ENCODE measurements at places on chromosomes 2 and 18. TPM values are rescaled to one million over a fixed set of nuclear protein-coding genes. Genes with fewer than 3 reads are reported as not detected.

Gene NT5DC4
- total RNA-seq: not detected

Gene PARD6G
- 0.75 TPM for total RNA-seq

Gene OR6B2
- not detected for total RNA-seq

GRCh38 chr2:4214444-4215205, 511.2 kb downstream of the DCDC2C start:
- H3K27me3 ChIP-seq: no peaks in the 10 kb centered on the region
- no peak overlapping the region for H3K27ac ChIP-seq
- no peaks in the 10 kb centered on the region for H3K36me3 ChIP-seq
- H3K4me3 ChIP-seq: no peak overlapping the region
- H3K4me1 ChIP-seq: no peaks in the 10 kb centered on the region
- no peak for DNase-seq

DNA sequence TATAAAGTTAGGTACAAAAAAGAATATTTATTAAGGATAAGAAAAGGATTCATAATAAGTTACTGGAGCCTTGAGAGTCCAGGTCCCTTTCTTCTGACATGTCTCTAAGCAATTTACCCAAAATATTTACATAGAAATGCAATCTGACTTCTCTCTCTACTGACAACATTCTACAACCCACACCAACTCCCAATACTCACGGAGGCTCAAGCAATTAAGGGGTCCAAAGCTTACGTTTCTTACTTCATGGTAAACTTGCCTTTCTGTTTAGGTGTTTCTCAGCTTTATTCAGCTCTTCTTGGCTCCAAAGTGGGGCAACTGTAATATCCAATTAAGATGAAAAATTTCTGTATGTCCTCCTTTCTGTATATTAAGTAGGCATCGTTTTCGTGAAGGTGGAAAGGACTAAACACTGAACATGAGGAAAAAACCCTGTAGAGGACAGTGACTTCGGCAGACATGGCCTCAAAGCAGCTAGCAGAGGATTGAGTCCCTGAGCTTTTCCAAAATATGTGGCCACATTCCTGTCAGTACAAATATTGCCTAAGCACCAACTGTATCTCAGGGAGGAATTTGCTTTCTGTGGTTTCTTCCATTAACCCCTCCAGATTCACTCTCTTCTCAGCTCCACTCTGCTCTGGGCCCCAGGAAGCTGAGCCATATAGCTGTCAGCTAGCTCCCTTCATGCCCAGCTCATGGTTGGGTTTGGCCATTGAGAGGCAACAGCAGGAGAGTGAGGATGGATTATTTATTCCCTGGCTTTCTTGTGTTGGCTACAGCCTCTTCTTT, 67.9 kb upstream of the GLS start:
- peaks cover 3% of the 10 kb centered on the region for H3K4me1 ChIP-seq
- H3K27me3 ChIP-seq: no peaks in the 10 kb centered on the region
- H3K27ac ChIP-seq: no peak overlapping the region
- H3K4me3 ChIP-seq: no peak overlapping the region
- no peaks in the 10 kb centered on the region for H3K36me3 ChIP-seq

- no peaks in the 10 kb centered on the region for H3K27me3 ChIP-seq
- H3K4me1 ChIP-seq: no peaks in the 10 kb centered on the region
These were observed 93.3 kb downstream of the TGFA start for GRCh38 chr2:70460333-70460732.

GRCh38 chr2:45283764-45284620, 274.7 kb upstream of the SIX2 start:
- H3K4me1 ChIP-seq: no peaks in the 10 kb centered on the region
- H3K27me3 ChIP-seq: peaks cover 12% of the 10 kb centered on the region
- no peaks in the 10 kb centered on the region for H3K36me3 ChIP-seq
- DNase-seq: no peak
- H3K27ac ChIP-seq: no peak overlapping the region
- H3K4me3 ChIP-seq: no peak overlapping the region

- no peaks in the 10 kb centered on the region for H3K27me3 ChIP-seq
- no peaks in the 10 kb centered on the region for H3K36me3 ChIP-seq
- no peak overlapping the region for H3K4me3 ChIP-seq
- no peak overlapping the region for H3K27ac ChIP-seq
- no peaks in the 10 kb centered on the region for H3K4me1 ChIP-seq
These were observed 62.3 kb downstream of the PLEKHA3 start for GRCh38 chr2:178542569-178542968.

DNA sequence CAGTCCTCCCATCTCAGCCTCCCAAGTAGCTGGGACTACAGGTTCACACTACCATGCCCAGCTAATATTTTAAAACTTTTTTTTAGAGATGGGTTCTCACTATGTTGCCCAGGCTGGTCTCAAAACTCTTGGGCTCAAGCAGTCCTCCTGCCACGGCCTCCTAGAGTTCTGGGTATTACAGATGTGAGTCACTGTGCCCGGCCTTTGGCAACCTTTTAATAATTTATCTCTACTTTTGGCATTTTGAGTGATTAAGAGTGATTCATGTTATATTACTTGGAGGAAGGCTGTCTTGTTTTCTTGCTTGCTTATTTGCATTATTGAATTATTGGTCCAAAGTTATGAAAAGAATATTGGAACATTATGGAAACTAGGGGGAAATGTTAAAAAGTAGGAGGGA, 24.3 kb downstream of the NCOA1 start:
- no peaks in the 10 kb centered on the region for H3K36me3 ChIP-seq
- no peak overlapping the region for H3K4me3 ChIP-seq
- no peak for DNase-seq
- H3K27me3 ChIP-seq: no peaks in the 10 kb centered on the region

DNA sequence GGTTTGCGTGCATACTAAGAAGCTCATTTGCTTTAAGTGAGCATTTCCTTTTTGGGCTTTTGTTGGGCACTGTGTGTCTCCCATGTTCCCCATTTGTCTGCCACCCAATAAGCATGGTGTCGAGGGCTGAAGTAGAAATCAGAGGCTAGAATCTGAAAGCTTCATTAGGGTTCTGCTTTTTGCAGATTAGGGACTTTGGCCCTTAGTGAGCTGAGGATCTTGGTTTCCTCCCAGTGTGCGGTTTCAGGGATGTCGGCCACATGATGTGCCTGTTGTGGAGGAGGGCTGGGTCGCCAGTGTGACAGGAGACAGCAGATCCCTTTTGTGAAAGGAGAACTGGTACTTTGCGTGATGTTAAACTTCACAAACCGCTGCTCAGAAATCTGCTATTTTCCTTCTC, 41.1 kb downstream of the PLEKHB2 start:
- H3K4me3 ChIP-seq: no peak overlapping the region
- H3K27ac ChIP-seq: no peak overlapping the region
- no peaks in the 10 kb centered on the region for H3K36me3 ChIP-seq
- no peaks in the 10 kb centered on the region for H3K4me1 ChIP-seq
- DNase-seq: no peak
